ENCODE measurements at places on chromosomes 5 and 9.

DNA sequence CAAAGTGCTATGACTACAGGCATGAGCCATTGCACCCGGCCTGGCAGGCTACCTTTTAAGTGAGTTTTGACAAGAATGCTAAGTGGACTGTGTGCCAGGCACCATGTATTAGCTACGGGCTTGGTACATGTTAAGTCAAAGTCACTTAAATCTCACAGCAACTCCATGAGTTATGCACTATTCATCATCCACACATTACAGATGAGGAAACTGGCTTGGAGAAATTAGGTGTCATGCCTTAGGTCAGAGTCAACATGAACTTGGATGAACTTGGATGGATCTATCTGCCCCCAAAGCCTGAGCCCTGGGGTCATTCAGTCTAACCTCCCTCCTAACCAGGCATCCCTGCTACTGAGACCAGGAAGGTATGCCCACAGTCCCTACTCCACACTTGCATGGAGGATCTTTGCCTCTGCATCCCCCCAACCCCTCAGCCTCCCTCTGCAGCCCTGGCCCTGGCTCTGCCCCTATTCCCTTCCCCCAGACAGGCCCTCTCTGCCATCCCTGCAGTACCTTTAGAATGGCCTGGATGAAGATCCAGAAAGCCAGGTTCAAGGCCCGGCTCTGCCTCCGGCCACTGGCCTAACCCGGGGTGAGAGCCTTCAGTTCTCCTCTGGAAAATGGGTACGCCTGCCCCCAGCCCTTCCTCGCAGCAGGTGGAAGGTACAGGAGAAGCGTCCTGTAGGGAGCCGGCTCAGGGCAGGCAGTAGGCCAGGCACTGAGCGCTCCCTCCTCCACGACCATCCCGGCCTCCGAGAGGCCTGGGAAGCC lies 685 bp upstream of the ADGRD2 start:
- no peak for DNase-seq

- no peak for DNase-seq
These were observed 782 bp downstream of the BICD2 start for GRCh38 chr9:92763721-92764380.

DNA sequence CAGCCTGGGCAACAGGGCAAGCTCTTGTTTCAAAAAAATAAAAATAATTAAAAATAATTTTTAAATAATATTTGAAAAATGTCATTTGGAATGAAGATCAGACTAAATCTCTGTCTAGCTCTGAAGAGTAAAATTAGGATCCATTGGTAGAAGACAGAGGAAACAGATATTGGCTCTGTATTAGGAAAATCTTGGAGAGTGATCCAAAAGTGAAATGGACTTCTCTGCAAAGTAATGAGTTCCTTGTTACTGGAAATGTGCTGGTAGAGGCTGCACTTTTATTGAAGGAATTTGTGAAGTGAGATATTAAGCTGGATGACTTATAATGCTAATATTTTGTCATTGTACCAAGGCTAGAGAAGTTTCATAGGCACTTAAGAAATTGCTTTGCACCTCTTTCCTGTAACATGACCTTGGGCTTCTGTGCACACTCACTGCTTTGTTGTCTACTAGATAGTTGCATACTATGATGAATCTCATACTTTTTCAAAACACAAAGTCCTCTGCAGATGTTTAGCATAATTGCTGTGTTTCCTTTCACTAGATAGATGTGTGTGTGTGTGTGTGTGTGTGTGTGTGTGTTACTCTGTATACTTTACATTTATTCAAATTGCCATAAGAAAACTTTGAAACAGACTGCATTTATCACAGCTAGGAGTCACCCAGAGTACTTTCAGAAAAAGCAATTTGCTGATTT lies 13.1 kb downstream of the THBS4 start:
- no peak for DNase-seq

- DNase-seq = no peak
These were observed 8.5 kb downstream of the TAL2 start for GRCh38 chr9:105670775-105671174.

DNA sequence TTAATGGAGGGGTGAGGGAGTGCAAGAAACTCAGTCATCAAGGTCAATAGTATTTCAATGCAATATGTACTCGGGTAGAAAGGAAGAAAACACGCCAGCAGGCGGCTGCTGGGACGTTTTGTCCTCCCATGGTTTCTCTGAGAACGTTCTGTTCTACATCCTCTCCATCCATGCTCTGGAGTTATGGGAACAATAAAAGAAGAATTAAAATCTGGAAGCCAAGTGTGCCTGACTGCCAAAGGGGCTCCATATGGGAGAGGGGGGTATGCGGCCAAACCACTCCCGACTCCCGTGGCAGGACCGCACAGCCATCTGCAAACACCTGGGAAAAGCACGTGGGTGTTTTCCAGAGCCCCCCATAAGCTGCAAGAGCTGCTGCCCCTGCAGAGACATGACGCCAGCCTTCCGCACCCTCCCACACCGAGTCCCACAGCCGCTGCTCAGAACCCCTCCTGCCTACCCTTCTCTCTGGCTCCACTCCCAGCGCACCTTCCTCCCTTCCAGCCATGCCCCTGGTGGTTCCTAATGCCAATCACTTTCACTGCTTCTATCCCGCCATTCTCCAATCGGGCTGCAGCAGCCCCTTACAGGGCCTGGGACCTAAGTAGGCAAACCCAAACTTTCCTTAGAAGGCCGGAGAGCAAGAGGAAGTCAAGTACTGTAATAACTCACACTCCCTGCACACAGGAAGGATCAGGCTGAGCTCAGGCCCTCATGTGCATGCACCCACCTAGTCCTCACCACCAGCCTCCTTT lies 241.6 kb downstream of the SYK start:
- DNase-seq = no peak

DNA sequence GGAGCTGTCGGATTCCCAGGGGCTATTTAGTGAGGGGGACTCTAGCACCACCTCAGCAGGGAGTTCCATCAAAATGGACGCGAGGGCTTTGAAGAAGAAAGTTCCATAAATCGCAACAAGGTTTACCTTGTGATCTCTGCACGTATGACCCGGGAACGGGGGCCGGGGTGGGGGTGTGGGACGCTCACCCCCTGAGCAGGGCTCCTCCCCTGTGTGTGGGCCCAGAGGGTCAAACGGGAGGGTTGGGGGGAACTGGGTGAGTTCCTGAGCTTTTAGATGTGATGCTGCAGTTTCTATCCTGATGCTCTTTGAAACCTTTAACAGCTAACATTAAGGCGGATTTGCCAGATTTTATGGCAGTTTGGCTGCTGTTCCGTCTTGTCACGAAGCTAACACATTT lies 18.9 kb upstream of the LRRC14B start:
- no peak for DNase-seq

DNA sequence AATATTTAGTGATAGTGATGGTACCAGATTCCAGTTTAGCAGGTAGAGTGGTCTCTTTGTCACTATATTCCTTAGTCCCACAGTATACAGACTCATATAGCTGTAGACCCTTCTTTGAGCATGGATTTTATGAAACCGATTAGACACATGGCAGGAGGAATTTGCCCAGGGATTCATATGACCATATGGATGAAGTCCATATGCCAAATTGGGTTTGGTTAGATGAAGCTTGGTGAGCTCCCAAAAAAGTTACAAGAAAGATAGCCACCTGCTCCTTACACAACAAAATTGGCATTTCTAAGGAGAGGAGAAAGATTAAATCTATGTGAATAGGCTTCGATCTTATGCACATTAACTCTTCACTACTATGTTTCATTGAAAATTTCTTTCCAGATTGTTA lies 211.4 kb downstream of the CWC27 start:
- no peak for DNase-seq

DNA sequence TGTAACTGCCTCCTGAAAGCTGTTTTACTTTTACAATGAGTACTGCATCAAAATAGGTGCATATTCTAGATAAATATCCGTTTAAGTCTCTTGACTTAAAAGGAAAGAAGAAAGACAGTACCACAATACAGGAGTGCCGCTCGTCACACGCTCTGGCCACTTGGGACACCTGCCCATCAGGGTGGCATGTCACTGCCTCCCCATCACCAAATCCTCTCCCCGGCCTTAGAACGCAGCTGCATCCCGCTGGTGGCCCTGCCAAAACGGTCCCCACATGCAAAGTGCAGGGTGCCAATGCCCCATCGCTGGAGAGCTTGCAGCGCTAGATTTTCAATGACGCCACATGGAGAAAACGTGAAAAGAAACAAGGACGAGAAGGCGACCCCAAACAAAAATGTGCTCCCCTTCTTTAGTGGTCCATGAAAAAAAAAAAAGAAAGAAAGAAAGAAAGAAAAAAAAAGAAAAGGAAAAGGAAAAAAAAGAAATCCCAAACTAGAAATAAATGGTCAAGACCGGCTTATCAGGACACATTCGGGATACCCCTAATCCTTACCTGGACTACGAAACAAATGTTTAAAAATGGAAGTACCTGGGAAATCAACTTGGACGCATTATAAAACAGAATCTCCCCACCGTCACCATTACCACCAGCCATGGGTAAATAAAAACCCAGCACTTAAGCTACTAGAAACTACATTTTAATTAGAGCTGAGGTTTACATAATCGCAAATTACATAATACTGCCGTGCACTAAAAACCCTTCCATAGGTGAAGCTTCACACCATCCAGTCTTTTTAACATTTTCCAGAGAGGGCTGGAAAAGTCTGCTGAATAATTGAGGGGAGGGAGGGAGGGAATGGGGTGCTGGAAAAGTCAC lies 1.0 kb downstream of the ANKH start:
- DNase-seq = no peak

GRCh38 chr5:90878081-90878480 lies 319.5 kb downstream of the ADGRV1 start:
- no peak for DNase-seq

DNA sequence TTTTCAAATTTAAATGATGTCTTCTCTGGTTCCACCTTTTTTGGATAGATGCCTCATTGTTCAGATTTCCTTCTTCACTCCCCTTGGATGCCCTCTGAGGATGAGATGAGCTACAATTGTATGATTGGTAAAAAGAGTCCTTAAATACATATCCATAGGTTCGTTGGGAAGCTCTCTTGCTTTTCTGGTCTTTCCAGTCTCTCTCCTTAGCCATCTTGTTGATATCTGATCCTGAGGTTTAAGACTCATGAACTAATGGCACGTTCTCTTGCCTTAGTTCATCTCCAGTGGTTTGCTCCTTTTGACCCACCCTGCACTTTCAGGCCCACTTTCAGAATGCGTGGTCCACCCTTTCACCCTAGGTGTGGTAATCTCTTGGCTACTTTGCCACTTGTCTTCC lies 33.2 kb upstream of the TUT7 start:
- no peak for DNase-seq

- no peak for DNase-seq
These were observed 36.2 kb downstream of the IPPK start for GRCh38 chr9:92633614-92634278.

DNA sequence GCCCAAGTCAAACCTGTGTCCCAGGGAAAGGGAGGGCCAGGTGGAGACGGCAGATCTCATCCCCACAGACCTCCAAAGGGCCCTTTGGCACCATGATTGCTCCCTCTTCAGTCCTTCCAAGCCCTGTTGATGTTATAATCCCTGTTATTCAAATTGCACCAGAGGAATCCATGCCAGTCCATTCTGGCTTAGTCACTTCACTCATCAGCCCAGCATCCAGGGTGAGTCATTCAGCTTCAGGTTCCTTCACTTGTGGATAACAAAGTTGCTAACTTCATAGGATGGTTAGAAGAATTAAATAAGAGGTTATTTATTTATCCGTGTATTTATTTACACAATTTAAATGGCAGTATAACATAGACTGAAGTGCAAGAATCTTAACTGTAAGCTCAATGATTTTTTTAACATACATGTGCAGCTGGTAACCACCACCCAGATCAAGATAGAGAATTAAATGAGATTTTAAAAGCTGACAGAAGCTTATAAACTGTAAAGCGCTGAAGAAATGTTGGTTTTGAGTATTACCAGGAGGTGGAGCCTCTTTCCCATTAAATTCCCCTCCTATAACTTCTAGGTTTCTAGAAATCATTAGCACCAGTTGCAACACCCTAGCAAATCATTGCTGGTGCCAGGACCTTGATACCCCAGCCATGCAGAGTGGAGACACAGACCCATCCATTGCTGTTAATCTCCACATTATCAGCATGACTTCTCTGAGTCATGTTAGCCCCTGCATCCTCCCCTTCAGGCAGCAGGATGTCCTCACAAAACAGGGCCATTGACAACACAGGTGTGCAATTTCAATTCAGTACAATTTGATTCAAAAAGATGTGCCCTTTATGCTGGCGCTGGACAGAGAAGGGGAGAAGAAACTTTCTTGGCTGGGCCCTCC lies 77.4 kb downstream of the SEC61B start:
- peak; percentile 49 for DNase-seq

- DNase-seq = no peak
These were observed 36.2 kb downstream of the NUDT12 start for GRCh38 chr5:103526164-103526915.

DNA sequence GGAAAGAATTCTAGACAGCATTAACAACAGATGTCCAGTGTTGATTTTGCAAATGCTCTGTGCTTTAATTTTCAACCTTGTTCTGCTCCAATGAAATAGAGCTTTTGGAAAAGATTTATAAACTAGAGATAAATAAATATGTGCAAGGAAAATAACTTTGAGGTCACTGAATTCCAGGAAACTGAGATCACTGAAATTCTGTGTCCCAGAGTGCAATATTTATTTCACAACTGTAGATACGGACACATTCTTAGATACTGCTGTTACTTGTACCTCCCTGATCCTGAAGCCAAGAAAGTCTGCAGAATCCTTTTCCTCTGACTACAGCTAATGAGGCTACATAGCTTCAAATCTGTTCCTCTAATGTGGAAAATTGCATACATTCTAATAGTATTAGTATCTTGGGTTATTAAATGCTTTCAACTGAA lies 222.9 kb downstream of the DOCK8 start:
- peak; percentile 57 for DNase-seq

DNA sequence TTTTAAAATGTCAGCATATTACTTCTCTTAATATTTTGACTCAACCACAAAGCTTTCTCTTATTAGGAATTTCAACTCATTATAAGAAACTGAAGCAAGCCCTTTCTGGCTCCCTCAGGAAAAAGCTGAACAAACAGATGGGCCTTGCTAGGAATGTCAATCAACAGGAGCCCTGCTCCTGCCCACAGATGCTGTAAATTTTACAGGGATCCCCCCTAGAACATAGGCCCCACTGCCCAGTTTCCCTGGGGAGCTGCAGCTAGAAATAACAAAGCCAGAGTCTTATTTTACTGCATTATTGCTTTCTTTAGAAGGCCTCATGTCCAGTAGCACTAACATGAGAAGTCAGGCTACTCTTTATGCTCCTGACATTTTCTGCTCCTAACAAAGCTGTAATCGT lies 103.8 kb downstream of the PCSK1 start:
- DNase-seq = no peak

DNA sequence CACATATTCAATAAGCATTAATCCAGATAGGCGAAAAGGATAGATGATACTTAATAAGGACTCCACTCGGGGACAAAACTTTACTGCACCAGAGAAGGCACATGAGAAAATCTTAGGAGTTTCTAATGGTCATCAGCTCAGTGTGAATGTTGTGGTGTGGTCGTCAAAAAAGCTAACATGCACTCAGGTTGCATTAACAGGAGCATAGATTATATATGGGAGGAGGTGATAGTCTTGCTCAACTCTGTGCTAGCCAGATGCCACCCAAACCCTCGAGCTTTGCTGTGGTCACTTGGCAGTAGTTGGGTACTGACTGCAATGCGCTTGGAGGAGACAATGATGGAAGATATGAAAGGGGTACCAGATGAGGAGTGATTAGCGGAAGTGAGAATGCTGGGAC lies 8.6 kb upstream of the COL27A1 start:
- no peak for DNase-seq

- DNase-seq = peak; percentile 34
These were observed 139.5 kb downstream of the MUSK start for GRCh38 chr9:110807956-110808598.

Measured in astrocyte of the spinal cord (primary cell).